ENCODE measurements at places on chromosomes 4 and X.

DNA sequence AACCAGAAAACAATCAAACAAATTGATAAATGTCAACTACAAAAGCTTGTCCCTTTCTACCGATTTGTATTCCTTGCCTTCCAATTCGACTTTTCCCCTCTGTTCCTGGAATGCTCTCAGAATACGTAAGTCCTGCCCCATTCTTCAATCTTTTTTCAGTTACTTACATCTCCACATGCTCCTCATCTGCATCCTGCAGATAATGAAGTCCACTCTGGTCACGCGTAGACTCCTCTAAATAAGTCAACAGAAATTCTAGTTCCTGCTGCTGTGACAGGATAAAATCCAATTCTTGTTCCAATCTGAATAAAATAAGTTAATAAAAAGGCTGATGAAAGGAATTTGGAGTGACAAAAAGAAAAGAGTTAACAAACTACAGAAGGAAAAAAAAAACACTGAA, 34.4 kb upstream of the RBM41 start:
- no peak for DNase-seq

GRCh38 chrX:2848871-2849301, 20.2 kb downstream of the GYG2 start:
- no peak for DNase-seq

DNA sequence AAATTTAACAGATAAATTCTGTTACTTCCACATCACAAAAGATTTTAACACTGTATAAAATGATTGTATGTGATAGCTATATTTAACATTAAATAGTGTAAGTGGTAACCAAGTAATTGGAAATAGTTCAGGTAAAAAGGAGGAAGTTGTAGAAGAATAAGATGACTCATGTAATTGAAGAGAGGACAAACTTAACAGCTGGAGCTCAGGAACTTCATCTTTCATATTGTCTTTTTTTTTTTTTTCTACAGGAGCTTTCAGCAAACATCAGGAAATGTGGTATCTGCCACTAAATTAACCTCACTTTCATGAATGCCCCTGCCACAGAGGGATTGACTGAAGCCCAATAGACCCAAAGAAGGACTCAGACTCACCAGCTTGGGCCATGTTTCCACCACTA, 188.4 kb upstream of the VEGFC start:
- no peak for DNase-seq

- no peak for DNase-seq
Observed at GRCh38 chr4:40629401-40630334, at the start of gene RBM47. RBM47 (minus strand) TSS chr4:40629864; CDS start chr4:40438893, 190,971 bp downstream.

DNA sequence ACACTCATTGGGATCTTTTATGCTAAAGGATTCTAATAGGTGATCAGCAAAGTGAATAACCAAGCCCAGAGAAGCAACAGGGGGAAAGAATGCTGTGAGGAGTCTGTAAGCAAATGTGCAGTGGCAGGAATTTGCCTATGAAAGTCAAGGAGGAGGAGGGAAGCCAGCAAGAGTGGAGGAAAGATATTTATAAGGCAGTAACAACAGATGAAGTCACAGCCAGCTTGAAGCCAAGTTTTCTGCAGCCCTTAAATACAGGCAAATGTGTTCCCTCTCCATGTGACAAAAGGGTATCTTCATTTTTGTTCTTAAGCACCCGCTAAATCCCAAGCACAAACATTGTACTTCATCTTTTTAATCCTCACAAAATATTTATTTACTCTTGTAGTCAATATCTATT, 275.0 kb upstream of the CLNK start:
- DNase-seq: no peak

- no peak for DNase-seq
Observed at GRCh38 chr4:165583341-165583740, 204.5 kb downstream of the CPE start.

- peak; percentile 7 for DNase-seq
Observed at GRCh38 chrX:119502727-119503483, 34.7 kb downstream of the SLC25A5 start.

DNA sequence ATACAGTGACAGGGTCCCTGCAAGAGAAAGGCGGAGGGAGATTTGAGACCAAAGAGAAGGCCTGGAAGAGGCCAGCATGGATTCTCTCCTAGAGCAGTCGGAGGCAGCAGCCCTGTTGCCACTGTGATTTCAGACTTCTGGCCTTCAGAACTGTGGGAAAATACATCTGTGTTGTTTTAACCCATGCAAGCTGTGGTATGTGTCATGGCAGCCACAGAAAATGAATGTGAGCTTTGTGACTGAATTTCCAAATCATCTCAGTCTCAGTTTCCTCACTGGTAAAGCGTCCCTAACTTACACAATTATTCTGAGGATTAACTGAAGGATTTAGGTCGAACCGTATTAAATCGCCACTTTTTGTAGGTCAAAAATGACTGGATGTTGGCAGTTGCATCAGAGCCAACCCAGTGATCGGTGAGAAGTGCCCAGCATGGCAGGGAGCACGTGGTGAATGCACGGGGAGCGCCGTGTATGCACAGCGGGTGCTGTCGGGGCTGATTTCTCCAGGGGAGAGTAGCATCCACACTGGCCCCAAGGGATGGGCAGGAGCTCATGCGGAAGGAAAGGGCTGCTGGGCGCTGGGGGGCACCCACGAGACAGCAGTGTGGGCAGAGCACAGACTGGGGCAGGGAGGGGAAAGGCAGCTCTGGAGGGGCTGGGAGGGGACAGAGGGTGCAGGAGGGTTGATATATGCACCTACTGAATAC, 23.8 kb upstream of the NSG1 start:
- no peak for DNase-seq

DNA sequence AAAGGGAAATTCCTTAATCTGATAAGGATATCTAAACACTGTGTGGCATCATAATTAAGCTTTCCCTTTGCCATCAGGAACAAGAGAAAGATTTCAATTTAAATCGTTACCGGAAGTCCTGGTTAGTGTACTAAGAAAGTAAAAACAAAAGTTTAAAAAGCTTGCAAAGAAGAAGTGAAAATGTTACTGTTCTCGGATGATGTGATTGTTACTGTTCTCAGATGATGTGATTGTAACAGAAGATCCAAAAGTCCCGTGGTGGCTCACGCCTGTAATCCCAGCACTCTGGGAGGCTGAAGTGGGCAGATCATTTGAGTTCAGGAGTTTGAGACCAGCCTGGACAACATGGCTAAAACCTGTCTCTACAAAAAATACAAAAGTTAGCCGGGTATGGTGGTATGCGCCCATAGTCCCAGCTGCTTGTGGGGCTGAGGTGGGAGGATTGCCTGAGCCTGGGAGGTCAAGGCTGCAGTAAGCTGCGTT, 62.5 kb downstream of the RGS12 start:
- DNase-seq: no peak

- DNase-seq: no peak
Observed at GRCh38 chrX:56281789-56282188, 49.6 kb downstream of the KLF8 start.

- no peak for DNase-seq
Observed at GRCh38 chrX:77617206-77617605, 168.8 kb downstream of the ATRX start.

GRCh38 chrX:131747173-131747572, 203.3 kb downstream of the OR13H1 start:
- DNase-seq: peak; percentile 69

DNA sequence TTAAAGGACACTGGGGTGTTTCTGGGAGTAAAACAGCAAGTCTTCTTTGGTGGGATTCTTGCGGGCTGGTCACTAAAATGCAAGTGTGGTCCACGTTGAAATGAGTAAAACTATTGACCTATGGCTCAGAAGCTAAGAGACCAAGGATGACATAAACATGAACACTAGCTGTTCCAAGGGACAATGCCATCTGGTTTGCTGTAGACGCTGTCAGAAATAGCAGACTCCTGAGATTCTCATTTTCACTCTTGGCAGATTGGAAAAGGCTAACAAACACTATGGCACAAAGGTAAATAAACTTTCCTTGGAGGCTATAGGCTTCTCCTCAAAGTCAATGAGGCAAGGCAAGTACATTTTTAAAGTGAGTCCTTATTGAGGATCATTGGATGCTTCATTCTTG, 343.6 kb downstream of the KCNIP4 start:
- no peak for DNase-seq

GRCh38 chr4:44629280-44629866, 22.1 kb downstream of the YIPF7 start:
- peak; percentile 7 for DNase-seq

DNA sequence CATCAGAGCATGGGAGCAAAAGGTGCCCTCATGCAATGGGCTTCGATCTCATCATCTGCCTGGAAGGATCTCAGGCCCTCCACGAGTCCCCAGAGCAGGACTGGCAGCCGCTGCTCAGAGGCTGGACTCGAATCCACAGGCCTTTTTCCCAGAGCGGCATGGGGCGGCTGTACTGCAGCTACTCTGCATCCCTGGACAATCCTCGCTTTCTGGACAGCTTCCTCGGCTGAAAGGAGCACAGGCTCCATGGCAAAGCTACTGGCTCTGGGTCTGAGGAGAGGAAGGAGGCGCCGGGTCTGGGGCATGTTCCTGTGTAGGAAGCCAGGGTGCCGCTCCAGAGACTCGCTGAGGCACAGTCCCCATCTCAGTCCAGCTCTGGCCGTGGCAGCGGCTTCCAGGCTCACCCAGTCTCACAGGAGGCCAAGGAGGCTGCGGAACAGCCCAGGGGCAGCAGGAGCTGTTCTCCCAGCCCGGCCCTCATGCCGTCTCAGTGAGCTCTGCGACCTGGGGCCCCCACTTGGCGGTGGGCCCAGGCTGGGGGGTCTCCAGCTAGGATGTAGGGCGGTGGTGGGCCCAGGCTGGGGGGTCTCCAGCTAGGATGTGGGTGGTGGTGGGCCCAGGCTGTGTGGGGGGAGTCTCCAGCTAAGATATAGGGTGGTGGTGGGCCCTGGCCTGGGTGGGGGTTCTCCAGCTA, 2.7 kb upstream of the SPON2 start:
- DNase-seq: no peak

DNA sequence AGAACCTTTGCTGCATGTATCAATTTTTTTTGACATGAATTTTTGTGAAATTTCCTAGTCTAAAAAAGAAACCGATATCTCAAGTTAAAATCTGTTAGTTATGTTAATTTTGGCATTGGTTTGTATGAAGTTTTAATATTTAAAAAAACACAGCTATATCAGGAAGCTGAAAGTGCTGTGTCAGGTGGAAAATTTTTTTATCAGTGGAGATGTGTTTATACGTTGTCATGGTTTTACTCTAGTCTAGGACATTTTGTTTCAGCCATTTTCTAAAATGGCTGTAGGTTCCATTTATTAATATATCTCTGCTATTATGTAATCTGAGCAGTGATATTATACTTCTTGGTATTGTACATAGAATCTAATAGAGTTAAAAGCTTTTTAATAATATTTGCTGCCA, 34.2 kb downstream of the OCRL start:
- no peak for DNase-seq
